Esophagus mucosa (tissue), 1 donor: ENCODE measurements at places on chromosomes 2 and 18. TPM values are rescaled to one million over a fixed set of nuclear protein-coding genes. Genes with fewer than 3 reads are reported as not detected.

The PLGLB1 gene
- 0.64 TPM for total RNA-seq

The SLC19A3 gene
- 1.5 TPM for total RNA-seq

The CELF4 gene
- total RNA-seq, result not detected

The OR6B2 gene
- not detected for total RNA-seq

DNA sequence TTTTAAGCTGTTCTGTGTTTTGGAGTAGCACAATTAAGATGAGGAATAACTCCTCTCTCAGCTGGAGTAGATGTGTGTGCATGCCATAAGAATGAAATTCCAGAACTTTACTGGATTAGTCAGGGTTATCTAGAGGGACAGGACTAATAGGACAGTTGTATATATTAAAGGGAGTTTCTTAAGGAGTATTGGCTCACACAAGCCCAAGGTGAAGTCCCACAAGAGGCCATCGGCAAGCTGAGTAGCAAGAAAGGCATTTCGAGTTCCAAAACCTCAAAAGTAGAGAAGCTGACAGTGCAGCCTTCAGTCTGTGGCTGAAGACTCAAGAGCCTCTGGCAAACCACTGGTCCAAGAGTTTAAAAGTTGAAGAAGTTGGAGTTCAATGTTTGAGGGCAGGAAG is 113.7 kb downstream of the RIT2 start:
- no peak for ATAC-seq

DNA sequence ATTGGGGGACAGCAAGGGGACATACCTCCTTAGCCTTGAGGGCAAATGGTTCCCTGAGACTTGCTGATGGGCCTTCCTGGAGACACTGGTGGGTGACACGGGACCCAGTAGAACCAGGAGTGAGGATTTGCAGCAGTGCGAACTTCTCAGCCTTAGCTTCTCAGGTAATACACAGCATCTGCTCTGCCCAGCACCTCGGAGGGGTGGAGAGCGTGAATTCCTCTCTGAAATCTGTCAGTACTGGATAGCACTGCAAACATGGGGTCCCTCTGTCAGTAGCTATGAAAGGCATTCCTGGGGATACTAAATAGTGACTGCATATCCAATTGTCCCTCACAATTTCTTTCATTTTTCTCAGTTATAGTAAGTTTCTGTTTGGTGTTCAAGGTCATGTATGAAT is 151.7 kb downstream of the GBX2 start:
- no peak for ATAC-seq

DNA sequence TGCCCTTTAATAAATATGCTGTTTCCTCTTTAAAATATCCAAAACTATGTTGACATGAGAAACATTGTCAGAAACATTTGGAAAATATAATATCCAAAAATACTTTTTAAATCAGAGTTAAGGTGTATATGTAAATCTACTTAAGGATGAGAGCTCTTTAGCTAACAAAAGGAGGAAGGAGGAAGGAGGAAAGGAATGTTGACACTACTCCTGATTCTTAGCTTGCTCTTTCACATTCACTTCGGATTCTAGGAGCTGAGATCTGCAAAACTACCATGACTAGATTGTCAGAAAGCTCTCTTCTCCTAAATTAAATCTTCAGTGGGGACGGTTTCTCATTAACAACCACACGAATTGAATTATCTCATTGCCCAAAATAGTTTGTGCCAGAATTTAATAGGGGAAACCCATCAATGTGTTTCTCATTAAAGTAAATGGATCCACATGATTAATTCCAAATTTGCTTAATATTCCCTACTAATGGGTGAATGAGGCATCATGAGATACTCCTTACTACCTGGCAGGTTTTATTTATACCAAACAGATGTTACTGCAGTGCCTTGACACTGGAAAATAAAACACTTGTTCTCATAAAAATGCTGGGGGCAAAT is 509.1 kb downstream of the MBD2 start:
- no peak for ATAC-seq

DNA sequence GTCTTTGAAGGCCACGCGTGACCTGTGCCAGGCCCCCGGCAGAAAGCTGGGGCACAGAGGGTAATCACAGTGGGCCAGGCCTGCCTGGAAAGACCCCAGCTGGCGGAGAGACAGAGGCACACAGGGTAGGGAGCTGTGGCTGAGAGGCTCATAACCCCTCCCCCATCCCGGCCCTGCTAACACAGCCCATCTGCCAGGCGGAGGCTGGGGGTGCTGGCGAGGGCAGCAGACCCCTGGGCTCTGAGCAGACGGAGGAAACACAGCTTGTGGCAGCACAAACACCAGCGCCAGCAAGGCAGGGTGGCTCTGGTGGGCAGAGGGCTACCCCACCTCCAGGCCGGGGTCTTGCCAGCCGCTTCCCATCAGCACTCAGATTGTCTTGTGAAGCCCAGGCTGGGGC is 19.0 kb downstream of the HS6ST1 start:
- no peak for ATAC-seq

DNA sequence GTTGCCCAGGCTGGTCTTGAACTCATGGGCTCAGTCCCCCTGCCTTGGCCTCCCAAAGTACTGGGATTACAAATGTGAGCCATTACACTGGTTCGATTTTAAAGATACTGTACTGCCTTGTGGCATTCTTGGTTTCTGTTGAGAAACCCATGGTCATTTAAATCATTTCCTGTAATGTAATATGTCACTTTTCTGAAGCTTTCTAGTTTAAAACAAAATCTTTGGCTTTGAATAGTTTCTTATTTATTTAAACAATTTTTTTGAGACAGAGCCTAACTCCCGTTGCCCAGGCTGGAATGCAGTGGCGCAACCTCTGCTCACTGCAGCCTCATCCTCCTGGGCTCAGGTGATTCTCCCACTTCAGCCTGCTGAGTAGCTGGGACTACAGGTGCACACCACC is 8.9 kb downstream of the ZNF512 start:
- no peak for ATAC-seq

- no peak for ATAC-seq
Measured at GRCh38 chr2:10478916-10479315, 30.8 kb upstream of the ODC1 start.

DNA sequence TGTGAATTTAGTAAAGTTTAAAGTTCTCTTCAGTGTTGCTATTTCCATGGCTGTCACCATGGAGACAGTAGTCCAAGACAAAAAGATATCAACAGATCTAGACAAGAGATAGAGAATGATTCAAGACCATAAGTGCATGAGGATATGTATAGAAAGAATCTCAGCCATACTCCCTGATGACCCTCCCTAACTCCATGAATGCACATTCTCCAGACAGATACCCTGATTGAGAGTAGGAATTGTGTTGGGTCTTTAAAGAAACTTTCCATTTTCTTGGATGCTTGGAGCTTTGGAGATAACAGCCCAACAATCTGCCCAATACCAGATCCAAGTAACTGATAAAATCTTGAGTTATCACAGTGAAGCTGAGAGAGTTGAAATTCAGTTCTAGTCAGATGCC is 1601.2 kb upstream of the CELF4 start:
- no peak for ATAC-seq

DNA sequence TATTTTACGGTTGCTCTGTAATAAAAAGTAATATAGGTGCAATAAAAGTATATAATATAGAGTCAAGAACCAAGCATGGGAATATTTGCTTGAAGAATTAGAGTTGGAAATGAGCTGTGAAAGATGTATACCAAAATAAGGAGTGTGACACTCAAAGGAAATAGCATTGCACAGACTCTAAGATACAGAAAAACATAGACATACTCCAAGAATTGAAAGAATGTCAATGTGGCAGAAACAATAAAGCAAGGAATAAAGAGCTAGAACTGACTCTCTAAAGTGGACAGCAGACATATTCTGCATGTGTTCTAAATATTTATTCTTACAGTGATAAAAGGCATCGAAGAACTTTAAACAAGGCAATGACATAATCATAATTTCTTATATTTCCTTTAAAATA is 561.1 kb upstream of the SETBP1 start:
- no peak for ATAC-seq

- ATAC-seq, result no peak
Measured at GRCh38 chr2:47747878-47748277, 35.1 kb upstream of the MSH6 start.

GRCh38 chr2:9366026-9366425 is 57.3 kb downstream of the ITGB1BP1 start:
- no peak for ATAC-seq

DNA sequence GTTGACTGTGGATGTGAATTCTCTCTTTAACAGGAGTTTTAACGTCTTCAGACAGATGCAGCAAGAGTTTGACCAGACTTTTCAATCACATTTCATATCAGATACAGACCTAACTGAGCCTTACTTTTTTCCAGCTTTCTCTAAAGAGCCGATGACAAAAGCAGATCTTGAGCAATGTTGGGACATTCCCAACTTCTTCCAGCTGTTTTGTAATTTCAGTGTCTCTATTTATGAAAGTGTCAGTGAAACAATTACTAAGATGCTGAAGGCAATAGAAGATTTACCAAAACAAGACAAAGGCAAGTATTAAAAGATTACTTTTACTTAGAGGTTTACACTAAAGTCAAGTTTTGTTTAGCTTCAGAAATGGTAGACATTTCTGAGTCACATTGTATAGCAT is 30.2 kb upstream of the TYMS start:
- no peak for ATAC-seq
